Bronchus fibroblast of lung (primary cell): ENCODE measurements at places on chromosomes 7 and 10. TPM values are rescaled to one million over a fixed set of nuclear protein-coding genes. Genes with fewer than 3 reads are reported as not detected.

TMEM106B gene
- 32.4 and 44.2 TPM in 2 replicates for total RNA-seq

ZNF107 gene
- total RNA-seq = 2.1 and 3.2 TPM in 2 replicates

ADRA2A gene
- total RNA-seq = not detected in 2 replicates

TEX36 gene
- not detected in 2 replicates for total RNA-seq

RAB18 gene
- 15.2 and 18.7 TPM in 2 replicates for total RNA-seq

CYP3A7 gene
- total RNA-seq = 0.34 TPM in 1 of 2 replicates, not detected in the other

ZNF727 gene
- not detected in 2 replicates for total RNA-seq

IPMK gene
- total RNA-seq = 2.2 and 2.9 TPM in 2 replicates

CACNA2D1 gene
- total RNA-seq = 5.4 and 8.2 TPM in 2 replicates

PPP1R3A gene
- total RNA-seq = not detected in 2 replicates

C7orf57 gene
- 0.17 TPM in 1 of 2 replicates, not detected in the other for total RNA-seq

CAMK2B gene
- total RNA-seq = not detected in 2 replicates

ASZ1 gene
- not detected in 2 replicates for total RNA-seq

ZNF853 gene
- 4.0 and 4.8 TPM in 2 replicates for total RNA-seq

GIMAP2 gene
- total RNA-seq = 0.15 and 0.34 TPM in 2 replicates

SHTN1 gene
- 0.67 and 0.74 TPM in 2 replicates for total RNA-seq

FEZF1 gene
- not detected in 2 replicates for total RNA-seq

PCDH15 gene
- not detected in 2 replicates for total RNA-seq

ZKSCAN5 gene
- 7.9 and 8.5 TPM in 2 replicates for total RNA-seq

CALHM3 gene
- not detected in 2 replicates for total RNA-seq

HEPACAM2 gene
- total RNA-seq = not detected in 2 replicates
